Retina (tissue), 1 donor: ENCODE measurements at places on chromosomes 2 and 18.

GRCh38 chr2:41940745-41941063 is 107.1 kb upstream of the PKDCC start:
- no peak for DNase-seq

DNA sequence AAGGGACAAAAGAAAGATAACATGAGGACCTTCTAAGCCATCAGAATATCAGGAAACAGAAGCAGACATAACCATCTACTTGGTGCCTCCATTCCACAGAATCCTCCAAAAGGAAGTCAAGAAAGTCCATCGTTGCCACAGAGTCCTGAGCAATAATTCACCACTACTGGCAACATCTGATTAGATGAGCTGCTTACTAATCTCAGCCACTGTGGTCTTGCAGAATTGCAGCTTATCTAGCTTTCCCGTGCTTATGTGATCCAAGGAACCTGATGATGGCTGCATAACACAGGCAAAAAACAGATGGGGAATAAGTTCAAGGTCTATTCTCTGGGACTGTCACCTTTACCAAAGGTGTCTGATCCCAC is 278.5 kb downstream of the AFF3 start:
- DNase-seq = no peak

- no peak for DNase-seq
Measured at GRCh38 chr2:136718273-136718672, 47.1 kb upstream of the THSD7B start.

DNA sequence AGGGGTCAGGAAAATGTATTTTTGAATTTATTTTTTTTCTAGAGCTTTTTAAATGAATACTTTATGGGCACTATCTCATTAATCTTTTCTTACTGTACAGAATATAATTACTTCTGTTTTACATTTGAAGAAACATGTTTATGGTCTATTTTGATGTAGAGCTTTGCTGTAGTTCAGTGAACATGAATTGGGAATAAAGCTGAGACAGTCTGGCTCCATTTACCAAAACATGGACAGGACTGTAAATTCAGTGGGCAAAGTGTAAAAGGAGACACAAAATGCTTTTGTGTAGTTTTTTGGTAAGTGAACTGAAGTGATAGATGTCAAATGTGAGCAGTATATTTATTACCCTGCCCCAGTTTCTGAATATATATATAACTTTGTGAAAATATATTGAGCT is 1298.8 kb upstream of the NXPH2 start:
- DNase-seq = no peak

- no peak for DNase-seq
Measured at GRCh38 chr2:201007584-201007998, 44.1 kb upstream of the ORC2 start.
